Activated CD4-positive, CD25-positive, alpha-beta regulatory T cell (primary cell): ENCODE measurements at places on chromosomes 2 and 18.

DNA sequence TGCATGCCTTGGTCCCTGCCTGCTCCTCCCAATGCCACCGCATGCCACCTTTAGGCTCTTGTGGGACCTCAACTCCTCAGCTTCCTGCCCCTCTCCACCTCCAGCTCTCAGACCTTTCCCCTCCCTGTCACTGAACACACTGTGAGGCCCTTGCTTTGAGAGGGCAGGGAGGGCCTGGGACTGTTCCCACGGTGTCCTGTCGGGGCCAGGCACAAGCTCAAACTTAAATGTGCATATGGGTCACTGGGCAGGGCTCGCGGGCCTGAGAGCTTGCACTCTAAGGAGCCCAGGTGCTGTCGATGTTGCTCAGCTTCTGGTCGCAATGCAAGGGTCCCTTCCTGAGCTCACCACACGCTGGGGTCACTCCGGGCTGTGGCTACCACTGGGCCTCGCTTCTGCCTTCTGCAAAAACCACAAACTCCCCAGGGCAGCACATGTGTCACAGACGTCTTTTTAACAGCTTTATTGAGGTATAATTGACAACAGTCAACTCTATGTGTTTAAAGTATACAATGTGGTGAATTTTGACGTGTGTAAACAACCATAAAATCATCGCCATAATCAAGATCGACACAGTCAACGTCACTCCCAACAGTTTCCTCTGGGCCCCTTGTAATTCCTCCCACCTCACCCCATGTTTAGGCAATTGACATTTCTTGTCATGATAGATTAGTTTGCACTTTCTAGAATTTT, 11.9 kb upstream of the B3GNT7 start:
- DNase-seq: no peak

DNA sequence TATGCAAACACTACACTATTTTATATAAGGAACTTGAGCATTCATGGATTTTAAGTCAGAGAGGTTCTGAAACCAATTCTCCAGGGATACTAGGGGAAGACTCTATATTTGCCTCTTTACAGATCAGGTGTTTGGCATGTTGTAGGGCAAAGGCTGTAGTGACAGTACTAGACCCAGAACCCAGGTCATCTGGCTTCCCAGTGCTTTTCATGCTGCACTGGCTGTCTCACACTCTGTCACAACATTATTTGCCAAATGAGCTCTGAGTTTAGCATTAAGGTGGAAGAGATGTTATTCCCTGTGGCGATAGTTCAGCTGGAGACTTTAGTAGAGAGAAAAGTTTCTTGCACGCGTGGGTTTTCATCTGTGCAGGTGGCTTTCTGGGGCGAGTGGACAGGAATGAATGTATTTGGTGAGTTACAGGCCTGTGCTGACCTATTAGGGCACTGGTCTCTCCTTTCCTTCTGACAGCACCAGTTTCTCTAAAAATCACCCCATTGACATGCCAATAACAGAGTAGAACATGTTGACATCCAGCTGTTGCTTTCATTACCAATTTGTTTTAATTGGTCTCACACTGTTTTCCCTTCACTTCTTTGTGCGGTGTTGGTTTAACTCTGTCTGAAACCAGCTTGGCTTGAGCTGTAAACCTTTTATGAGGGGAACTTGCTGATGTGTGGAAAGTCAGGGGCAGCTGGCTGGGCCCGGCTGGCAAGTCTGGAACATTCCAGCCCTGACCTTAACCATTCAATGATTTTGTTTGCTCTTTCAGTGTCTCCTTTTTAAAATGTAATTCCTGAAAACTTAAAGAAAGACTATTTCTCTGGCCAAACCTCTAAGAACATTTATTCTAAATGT, 643.0 kb upstream of the FAM98A start:
- DNase-seq: no peak

- DNase-seq: no peak
Observed at GRCh38 chr18:48645427-48646002, 106.7 kb downstream of the CTIF start.

DNA sequence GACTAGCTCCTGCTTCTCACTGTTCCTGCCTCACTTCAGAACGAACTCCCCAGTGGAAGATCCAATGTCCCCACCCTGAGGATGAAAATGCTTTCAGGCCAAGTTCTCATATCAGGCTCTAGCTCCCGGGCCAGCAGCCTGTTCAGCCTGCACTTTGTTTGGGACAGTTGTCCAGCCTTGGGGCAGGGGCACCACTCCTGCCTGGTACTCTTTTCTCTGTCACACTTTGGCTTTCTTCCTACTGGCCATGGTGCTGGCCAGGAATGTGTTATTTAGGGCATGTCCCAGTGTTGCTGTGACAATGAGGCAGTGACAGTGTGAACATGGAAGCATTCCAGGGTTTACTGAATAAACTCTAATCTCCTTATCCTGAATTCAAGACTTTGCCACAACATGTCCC, 154.1 kb downstream of the GALNT14 start:
- no peak for DNase-seq

DNA sequence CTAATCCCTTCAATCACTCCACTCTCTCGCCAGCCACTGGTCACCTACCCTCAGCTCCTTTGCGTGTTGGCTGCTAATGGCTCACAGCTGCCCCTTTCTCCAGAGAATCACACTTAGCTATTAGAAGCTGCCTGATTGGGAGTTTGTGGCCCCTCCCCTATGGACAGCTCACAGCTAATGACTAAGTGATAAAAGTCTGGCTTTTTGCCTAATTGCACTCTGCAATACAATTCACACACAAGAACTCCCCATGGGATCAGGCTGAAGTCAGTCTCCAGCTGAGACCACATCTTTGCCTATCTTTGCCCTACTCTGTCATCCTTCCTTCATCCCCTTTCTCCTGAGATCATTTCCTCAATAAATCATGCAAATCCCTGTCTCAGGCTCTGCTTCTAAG, 701.9 kb upstream of the RAB6C start:
- DNase-seq: no peak

GRCh38 chr2:201466050-201466675, 14.6 kb downstream of the STRADB start:
- DNase-seq: no peak

- no peak for DNase-seq
Observed at GRCh38 chr2:117308861-117309770, 505.4 kb upstream of the DDX18 start.

DNA sequence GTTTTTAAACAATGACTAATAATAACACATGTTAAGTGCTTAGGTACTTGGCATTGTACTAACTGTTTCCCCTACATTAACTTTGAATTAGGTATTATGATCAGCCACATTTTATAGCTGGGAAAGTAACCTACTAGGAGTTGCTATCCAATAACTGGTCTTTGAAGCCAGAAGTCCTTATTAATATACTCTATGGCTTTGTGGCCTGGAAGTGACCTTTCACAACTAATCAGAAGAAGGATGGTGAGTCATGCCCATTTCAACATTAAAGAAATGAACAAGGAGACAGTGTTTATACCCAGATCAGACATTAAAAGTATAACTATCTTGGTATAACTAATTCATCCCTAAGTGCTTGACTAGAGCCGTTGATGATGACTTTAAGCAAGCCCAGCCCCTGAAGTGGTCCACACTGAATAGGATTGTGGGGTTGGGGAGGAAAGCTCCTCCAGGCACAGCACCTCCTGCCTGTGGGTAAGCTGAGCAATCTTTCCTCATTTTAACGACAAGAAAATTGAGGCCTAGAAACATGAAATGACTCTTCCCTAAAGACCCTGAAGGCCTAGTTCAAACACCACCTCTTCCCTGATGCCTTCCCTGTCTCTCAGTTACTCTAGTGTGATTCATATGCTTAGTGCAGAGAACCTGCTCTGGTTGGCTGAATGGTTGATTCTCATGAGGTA, 71.6 kb upstream of the RFX8 start:
- no peak for DNase-seq

GRCh38 chr2:169778446-169778845, 20.2 kb upstream of the SSB start:
- DNase-seq: no peak

DNA sequence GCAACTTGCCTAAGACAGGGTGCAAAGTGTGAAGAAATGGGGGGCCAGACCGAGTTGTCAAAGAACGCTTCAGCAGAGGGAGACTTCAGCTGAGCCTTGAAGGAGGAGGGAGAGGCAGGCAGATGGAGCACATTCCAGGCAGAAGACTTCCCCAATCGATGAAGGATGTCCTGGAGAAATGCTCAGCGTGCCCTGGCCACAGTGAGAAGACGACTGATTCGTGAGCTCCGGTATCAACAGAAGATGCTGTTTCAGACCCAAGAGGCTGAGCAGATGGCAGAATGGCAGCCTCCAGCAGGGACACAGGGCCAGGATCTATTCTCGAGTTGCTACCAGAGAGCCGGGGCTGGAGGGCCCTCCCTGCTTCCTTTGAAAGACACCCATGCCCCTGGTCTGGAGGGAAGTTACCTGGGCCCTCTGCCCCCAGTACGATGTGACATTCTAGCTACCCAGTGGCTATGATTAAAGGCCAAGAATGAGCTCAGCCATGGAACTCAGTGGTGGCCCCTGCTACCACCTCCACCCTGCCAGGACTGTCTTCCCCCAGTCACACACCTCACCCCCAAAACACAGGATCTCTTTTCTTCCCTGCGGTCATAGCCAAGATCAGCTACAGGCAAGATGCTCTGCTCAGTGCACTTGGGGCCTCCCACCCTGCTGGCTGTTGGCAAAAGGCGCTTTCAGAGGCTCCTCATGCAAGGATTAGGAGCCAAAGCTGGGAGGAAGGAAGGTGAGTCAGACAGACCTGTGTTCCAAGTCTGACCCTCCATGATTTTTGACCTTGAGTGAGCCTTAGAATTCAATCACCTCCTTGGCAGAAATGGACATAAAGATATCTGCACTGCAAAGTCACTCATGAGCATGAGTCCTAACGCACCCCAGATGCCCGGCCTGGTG, 84.3 kb downstream of the TFCP2L1 start:
- DNase-seq: no peak

- DNase-seq: no peak
Observed at GRCh38 chr2:112709703-112710102, 11.1 kb upstream of the NT5DC4 start.

GRCh38 chr18:58351776-58352175, 277.1 kb downstream of the ALPK2 start:
- DNase-seq: no peak
